A549 treated with Mapracorat at 1 μM for 4 hours (cell line): ENCODE measurements at places on chromosomes 2 and 18. TPM values are rescaled to one million over a fixed set of nuclear protein-coding genes. Genes with fewer than 3 reads are reported as not detected.

The REG3G gene
- not detected in 5 replicates for total RNA-seq

The NYAP2 gene
- total RNA-seq = 0.02 TPM in 1 of 5 replicates, not detected in the others

The APOB gene
- total RNA-seq = not detected in 5 replicates

The ST3GAL5 gene
- total RNA-seq = 27.8 to 39.0 TPM (median 34.7 TPM) in 5 replicates

The MBD1 gene
- 26.4 to 35.2 TPM (median 33.5 TPM) in 5 replicates for total RNA-seq
